ENCODE measurements at places on chromosomes 12 and 14.

- DNase-seq, result no peak
Observed at GRCh38 chr14:54052696-54053385, 96.2 kb upstream of the BMP4 start.

GRCh38 chr14:100375266-100375962 is 52.3 kb downstream of the SLC25A47 start:
- DNase-seq, result no peak

- DNase-seq, result no peak
Observed at GRCh38 chr12:57218030-57218853, 1.6 kb downstream of the NXPH4 start.

DNA sequence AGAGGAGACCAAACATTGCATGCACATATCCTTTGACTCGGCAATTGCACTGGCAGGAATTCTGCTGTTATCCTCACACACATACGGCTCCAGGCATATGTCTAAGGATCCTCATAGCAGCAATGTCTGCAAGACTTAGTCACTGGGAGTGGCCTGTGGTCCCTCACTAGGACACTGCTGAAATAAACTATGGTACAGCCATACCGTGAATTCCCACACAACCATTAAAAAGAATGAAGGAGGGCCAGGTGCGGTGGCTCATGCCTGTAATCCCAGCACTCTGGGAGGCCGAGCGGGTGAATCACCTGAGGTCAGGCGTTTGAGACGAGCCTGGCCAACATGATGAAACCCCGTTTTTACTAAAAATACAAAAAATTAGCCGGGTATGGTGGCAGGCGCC is 105.1 kb downstream of the ZFP36L1 start:
- DNase-seq, result no peak

DNA sequence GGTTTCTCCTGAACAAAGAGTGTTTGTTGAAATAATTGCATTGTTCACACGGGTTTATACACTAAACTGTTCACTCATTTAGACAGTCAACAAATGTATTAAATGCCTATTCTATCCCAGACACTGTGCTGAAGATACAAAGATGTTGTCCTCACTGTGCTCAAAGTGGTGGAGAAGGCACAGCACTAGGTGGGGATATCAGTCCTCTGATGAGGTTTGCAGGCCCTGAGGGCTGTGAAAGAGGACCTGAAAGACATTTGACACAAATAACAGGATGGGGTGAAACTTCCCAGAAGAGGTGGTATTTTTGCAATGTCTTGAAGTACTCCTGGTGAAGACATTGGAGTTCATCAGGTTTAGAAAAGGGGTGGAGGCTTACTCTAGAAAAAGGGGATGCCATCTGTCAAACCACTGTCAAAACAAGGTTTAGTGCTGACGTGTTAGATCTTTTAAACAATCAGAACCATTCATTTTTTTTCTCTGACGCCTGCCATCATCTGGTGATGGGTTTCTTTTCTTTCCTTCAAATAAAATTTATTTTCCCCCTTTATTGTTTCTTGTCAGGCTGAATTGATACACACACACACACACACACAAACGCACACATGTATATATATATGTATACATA is 69.5 kb downstream of the ACSS3 start:
- DNase-seq, result no peak

DNA sequence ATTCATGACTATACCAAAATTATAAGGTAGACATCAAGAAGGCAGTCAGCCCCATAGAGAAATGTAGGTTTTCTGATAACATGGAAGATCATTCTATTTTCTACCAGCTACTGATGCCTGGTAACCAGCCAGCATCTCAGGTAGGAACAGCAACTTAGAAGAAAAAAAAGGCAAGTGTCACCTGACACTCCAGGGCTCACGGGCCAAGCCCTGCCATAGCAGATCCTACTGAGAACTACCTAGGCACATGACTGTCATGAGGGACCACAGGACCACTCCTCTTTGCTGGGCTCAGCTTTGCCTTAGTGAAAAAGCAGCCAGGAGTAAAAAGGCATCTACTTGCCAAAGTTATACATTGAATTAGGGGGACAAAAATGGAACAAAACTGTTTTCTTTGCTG is 33.4 kb downstream of the CORO1C start:
- no peak for DNase-seq

- no peak for DNase-seq
Observed at GRCh38 chr12:97380440-97380839, 82.2 kb upstream of the RMST start.

GRCh38 chr14:72023128-72024042 is 91.2 kb downstream of the RGS6 start:
- DNase-seq, result no peak

Data from GOT3 (cell line).